HEK293T (cell line): ENCODE measurements at places on chromosomes 12 and 14.

- DNase-seq: no peak
Measured at GRCh38 chr12:65208964-65209654, 39.7 kb downstream of the LEMD3 start.

GRCh38 chr14:102696332-102696731, 80.9 kb upstream of the TRAF3 start:
- no peak for DNase-seq

- DNase-seq: no peak
Measured at GRCh38 chr14:90610346-90611040, 205.7 kb downstream of the TTC7B start.

DNA sequence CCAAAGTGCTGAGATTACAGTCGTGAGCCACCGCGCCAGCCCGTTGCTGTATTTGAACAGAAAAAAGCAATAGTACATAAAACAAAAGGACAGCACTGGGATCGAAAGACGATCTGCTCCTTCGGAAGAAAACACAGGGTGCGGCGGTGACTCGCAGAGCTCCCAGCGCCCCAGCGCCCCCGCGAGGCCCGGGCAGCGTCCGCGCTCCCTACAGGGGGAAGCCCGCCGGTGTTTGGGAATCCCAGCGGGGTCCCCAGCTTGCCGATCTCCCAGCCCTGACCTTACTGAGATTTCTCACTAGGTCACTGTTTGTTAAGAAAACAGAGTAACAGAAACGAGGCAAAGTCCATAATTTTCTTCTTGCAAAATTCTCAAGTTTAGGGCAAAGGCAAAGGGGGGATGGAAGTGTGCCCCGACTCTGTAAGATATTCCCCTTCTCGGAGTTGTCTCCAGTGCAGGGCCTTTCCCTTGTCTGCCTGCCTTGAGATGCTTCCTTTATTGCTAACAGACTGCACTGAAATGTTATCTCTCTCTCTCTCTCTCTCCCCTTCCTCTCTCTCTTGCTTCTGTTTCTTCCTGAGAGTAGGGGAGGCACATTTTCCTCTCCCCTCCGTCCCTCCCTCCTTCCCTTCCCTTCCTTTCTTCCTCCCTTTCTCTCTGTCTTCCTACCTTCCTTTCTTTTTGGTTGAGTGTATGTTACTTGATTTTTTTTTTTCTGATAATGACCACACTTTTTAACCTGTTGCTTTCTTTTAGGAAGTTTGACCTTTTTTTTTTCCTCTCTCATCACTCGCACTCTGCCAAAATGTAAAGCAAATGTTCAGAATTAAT, 91.9 kb downstream of the TMEM30B start:
- DNase-seq: peak; percentile 67

- DNase-seq: no peak
Measured at GRCh38 chr12:124390442-124391097, 95.7 kb downstream of the RFLNA start.

DNA sequence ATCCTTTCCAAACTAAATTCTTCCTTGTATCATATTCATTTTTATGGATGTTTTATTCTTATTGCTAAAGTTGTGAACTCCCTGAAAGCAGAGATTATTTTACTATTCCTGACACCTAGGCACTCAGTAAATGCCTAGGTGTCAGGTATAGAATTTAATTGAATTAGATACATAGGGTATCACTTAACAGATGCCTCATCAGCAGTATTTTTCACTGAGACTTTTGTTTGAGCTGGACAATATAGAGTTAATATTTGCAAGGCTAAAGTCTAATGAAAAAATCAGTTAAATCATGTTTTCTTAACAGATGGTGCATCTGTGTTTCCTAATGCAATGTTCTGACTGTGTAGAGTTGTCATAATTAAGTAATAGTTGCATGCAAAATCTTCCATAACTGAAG, 182.7 kb downstream of the DERA start:
- no peak for DNase-seq

GRCh38 chr14:22479132-22479531, 109.9 kb downstream of the DAD1 start:
- DNase-seq: no peak

DNA sequence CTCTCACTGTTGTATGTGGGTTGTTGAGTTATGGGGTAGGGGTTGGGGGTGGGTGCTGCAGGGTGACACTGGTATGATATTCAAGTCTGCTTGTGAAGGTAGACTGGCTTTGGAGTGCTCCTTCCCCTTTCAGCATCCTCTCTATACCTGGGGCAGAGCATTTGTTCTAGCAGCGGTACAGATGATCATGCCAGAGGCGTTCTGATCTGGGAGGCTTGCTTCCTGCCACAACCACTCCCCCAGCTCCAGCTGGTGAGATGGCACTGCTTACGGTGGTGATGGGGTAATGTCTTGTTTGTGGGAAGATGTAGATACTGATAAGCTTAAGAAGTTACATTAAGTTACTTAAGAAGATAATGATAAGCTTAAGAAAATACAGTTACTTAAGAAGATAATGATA, 131.8 kb downstream of the ERC1 start:
- DNase-seq: no peak

DNA sequence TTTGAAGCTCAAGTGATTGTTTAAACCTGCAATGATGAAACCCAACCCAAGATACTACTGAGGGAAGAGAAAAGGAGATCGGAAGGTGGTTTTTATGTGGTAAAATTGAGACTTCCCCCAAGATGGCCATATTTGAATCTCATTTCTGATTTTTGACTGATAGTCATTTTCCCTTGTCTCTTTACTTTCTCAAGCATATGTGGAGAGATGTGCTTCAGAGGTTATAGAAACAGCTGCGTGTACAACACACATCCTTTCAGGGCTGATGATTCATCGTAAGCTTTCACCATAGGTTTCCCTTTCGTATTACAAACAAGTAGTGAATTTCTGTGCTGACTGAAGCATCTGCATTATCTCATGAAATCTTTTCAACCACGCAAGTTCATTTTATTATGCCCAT, 276.2 kb downstream of the EMP1 start:
- DNase-seq: no peak

GRCh38 chr14:51677738-51678137, 26.0 kb downstream of the FRMD6 start:
- no peak for DNase-seq

GRCh38 chr12:22334410-22335100, at the start of gene ST8SIA1:
Gene ST8SIA1, minus strand, starts transcription at chr12:22334707. Its CDS starts 475 bp downstream, at chr12:22334232.
- DNase-seq: peak; percentile 29

DNA sequence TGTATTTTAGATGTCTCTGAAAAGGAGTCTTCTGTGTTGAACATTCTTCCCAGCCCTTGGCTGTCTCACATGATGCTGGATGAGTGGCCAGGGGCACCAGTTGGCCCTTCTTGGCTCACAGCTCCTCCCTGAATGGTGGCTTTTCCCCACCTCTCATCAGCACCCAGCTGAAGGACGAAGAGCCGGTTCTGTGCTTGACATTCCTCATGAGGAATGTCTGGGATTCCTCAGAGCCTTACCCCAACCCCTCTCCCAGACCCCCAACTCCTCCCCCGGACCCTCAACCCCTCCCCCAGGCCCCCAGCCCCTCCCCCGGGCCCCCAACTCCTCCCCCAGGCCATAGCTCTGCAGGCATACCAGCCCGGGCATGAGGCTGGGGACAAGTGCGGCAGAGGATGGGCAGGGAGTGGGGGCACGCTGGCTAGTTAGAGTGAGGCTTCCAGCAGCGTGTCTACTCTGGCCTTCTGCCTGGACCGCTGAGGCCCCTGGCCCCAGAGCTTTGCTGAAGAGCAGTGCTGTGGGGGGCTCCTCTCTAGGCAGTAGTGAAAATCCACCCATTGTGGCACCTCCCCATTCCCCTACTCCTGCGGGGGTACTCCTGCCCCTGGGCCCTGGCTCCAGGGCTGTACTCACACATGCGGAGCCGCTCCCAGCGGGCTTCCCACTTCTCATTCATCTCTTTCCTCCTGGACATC, 64.3 kb downstream of the PLEKHG3 start:
- DNase-seq: no peak

- no peak for DNase-seq
Measured at GRCh38 chr14:94345344-94346064, 22.4 kb upstream of the SERPINA6 start.

DNA sequence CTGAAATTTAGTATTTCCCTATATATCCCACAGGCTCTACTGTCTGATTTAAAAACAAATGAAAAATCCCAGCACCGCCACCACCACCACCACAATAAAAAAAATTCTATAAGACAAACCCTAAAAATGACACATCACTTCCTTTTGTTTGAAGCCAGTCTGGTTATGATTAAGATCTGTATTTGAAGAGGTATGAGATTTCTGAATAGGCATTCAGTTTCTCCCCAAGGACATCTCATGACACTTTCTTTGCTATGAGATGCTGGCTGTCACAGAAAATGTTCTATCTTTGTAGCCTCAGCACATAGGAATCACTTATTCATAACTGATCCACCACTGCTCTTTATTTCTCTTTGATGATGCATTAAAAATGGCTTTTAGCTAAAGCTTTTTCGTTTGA, 1071.0 kb downstream of the SLC6A15 start:
- no peak for DNase-seq

DNA sequence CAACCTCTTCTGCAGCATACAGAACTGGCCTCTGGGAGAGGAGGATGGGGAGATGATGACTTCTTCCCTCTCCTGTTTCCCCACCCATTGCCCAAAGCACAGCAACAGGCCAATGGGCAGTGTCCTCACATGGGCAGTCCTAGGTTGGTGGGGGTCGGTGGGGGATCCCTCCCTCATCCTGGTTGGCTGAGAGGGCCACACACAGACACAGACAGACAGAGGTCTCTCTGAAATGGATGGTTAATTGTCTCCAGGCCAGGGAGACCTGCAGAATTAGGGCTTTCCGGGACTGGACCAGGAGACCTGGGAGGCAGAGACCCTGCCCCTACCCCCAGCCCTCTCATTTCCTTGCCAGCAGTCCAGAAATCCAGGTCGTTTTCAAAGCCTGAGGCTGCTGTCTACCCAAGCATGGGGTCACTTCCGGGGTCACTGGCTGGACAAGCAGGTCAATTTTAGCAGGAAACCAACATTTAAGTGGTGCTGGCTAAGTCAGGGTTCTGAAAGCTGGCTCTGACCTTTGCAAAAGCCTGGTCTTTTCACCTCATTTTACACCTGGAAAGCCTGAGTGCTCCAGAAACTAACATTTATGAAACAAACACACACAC, 48.6 kb upstream of the TBX3 start:
- DNase-seq: no peak

DNA sequence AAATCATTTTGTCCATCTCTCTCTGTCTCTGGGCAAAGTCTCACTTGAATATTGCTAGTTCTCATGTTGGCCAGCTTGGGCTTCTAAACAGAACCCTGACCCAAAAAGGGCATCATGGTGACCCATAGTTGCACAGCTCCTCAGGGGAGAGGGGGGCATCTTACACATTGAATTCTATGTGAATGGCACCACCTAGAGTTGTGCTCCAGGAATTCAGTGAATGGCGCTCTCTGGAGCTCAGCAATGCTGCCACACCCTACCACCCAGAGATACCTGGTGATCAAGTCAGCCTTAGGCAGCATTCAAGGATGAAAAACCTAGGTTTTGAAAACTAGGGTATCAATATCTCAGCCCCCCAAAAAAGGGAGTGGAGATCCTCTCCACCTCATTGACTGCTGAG, 50.6 kb downstream of the SMUG1 start:
- no peak for DNase-seq

GRCh38 chr12:28121433-28121832, 68.8 kb upstream of the CCDC91 start:
- DNase-seq: no peak
